Naive thymus-derived CD8-positive, alpha-beta T cell (primary cell): ENCODE measurements at places on chromosomes 3 and 15. TPM values are rescaled to one million over a fixed set of nuclear protein-coding genes. Genes with fewer than 3 reads are reported as not detected.

Gene ZDHHC23
- 6.4 TPM for total RNA-seq

Gene MRPL3
- total RNA-seq, result 59.8 TPM

Gene IGSF10
- total RNA-seq, result not detected

Gene ESYT3
- total RNA-seq, result 0.39 TPM

Gene GRAMD1C
- 0.82 TPM for total RNA-seq

GRCh38 chr15:78265137-78265460 lies 737 bp downstream of the DNAJA4 start:
- peak overlapping the region; percentile 92 for H3K4me3 ChIP-seq
- H3K27me3 ChIP-seq, result no peaks in the 10 kb centered on the region
- peaks cover 35% of the 10 kb centered on the region for H3K4me1 ChIP-seq
- no peaks in the 10 kb centered on the region for H3K36me3 ChIP-seq
- H3K27ac ChIP-seq, result peak overlapping the region; percentile 95
- DNase-seq, result no peak

GRCh38 chr3:107523539-107524325 lies 970 bp downstream of the BBX start:
- peaks cover 32% of the 10 kb centered on the region for H3K4me1 ChIP-seq
- H3K36me3 ChIP-seq, result peaks cover 26% of the 10 kb centered on the region
- peak overlapping the region; percentile 96 for H3K27ac ChIP-seq
- peak overlapping the region; percentile 99 for H3K4me3 ChIP-seq

- H3K27ac ChIP-seq, result no peak overlapping the region
- H3K27me3 ChIP-seq, result peaks cover 2% of the 10 kb centered on the region
- H3K4me1 ChIP-seq, result peaks cover 3% of the 10 kb centered on the region
- DNase-seq, result no peak
- H3K36me3 ChIP-seq, result no peaks in the 10 kb centered on the region
- H3K4me3 ChIP-seq, result no peak overlapping the region
Observed at GRCh38 chr15:49064884-49065283, 18.6 kb upstream of the SECISBP2L start.

DNA sequence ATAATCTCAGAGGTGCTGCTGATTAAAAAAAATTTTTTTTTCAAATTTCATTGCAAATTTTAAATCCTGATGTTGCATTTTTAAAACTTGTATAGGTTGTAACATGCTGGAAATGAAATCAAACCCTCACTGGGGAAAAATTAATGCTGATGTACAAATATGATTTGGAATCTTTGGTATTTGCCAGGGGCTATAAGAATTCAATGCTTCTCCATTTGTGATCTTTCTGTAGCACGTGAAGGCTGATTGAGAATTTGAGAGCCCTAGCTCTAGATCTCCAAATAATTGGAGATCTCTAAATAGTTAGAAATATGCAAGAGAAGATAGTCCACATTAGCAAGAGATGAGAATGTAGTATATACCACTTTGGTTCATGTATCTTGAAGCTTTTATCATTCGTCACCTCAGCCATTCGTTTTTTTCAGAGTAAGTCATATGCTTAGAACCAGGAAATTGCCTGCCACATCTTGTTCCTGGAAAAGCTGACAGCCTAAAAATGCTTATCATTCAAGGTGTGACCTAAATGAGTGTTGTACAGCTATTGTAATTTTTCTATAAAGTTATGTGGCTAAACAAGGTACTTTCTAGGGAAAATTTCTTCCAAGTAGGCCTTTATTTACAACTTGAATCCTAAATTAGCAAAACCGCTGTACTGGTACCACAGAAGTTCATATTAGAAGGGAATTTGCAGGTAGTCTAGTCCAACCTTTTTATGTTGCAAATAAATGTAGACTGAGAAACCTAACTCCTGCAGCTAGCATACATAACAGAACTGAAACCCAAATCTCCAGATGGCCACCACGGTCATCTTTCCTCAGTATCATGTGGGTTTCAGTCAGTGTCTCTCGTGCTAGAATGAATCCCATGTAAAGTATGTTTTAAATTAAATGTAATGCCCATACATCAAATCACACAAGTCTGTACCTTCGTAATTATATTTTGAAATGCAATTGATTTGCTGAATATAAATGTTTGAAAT lies 48.5 kb downstream of the FNDC3B start:
- H3K4me1 ChIP-seq, result peaks cover 20% of the 10 kb centered on the region
- H3K27me3 ChIP-seq, result no peaks in the 10 kb centered on the region

GRCh38 chr15:85607842-85608241 lies 186.9 kb downstream of the KLHL25 start:
- peak overlapping the region; percentile 50 for H3K27ac ChIP-seq
- peaks cover 25% of the 10 kb centered on the region for H3K4me1 ChIP-seq

GRCh38 chr3:86929046-86929445 lies 61.9 kb downstream of the VGLL3 start:
- no peak overlapping the region for H3K27ac ChIP-seq
- no peaks in the 10 kb centered on the region for H3K36me3 ChIP-seq
- H3K4me1 ChIP-seq, result no peaks in the 10 kb centered on the region
- H3K27me3 ChIP-seq, result no peaks in the 10 kb centered on the region
- DNase-seq, result no peak
- no peak overlapping the region for H3K4me3 ChIP-seq

DNA sequence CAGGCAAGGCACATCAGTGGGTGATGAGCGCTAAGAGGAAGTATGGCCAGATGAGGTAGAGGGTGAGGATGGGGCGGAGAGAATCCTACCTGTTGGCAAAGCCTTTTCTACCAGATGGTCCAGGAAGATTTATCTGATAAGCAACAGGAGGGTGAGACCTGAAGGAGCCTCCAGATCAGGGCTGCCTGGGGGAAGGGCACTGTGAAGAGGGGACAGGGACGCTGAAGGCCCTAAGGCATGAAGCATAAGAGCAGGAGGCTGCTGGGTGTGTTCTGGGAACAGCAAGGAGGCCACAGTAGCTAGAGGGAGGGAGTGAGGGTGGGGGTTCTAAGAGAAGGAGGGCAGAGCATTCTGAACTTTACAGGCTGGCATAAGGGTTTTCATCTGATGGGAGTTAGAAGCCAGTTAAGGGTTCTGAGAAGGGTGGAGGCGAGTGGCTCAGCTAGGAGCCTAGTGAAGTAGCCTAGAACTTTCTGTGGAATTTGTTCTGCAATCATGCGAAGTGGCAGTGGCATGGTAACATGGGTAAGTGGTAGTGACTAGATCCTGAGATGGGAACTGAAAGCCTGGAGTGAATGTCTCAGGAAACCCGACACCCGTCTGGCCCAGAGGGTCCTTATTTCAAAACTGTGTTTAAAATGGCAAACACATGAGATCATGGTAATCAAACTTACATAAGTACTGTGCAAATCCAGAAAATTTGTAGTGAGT lies 29.9 kb downstream of the CGNL1 start:
- H3K4me3 ChIP-seq, result no peak overlapping the region
- peaks cover 3% of the 10 kb centered on the region for H3K27me3 ChIP-seq
- H3K4me1 ChIP-seq, result peaks cover 1% of the 10 kb centered on the region

DNA sequence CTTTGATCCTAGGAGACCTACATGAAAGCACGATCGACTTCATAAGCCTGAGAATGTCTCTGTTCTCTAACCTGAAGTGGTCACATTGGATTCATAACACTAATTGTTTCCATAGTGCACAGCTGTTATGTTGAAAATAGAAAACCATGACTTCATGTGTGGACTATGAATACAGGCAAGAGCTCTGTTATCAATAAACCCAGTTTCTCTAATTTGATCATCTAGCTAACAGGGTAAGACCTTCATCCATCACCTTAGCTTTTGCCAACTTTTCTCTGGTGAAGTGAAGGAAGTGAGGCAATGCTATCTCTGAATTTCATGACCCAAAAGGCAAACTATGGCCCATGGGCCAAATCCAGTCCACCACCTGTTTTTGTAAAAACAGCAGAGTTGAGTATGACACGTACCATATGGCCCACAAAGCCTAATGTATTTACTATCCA lies 27.2 kb downstream of the ABI3BP start:
- no peak for DNase-seq
- no peaks in the 10 kb centered on the region for H3K36me3 ChIP-seq
- H3K27ac ChIP-seq, result no peak overlapping the region

DNA sequence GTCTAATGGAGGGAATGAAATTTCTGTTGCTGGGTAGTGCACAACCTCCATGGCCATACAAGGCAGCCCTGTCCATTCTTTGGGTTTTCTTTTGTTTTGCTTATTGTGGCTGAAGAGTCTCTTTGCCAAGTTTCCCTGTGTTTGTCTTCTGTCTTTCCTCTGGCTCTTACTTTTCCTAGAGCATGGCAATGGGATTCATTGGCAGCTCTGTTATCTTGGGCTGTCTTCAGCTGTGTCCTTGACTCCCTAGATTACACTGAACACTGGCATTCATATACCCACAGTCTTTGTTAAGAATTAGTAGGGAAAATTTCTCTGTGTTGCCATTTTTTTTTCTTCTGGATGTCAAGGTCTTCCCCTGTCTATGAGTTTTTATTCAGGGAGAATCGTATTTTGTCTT lies 16.1 kb upstream of the DCBLD2 start:
- no peak overlapping the region for H3K4me3 ChIP-seq
- peaks cover 8% of the 10 kb centered on the region for H3K27me3 ChIP-seq
- H3K36me3 ChIP-seq, result no peaks in the 10 kb centered on the region
- H3K27ac ChIP-seq, result no peak overlapping the region
- H3K4me1 ChIP-seq, result no peaks in the 10 kb centered on the region
- DNase-seq, result no peak

DNA sequence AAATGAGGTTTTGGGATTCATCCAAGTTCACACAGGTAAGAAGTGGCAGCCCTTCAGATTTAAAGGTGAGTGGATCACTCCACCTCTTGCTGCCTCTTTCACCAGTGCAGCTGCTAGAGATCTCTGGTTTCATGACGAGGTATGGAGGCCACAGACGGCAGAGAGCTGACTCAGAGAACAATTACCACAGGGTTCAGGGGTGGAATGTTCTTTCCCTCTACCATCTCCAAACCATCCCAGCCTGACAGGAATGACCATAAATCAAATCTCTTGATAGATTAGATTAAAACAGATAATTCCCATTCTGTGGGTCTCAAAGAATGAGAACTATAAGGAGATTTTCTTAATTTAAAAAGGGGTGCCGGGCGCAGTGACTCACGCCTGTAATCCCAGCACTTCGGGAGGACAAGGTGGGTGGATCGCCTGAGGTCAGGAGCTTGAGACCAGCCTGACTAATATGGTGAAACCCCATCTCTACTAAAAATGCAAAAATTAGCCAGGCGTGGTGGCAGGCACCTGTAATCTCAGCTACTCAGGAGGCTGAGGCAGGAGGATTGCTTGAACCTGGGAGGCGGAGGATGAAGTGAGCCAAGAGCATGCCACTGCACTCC lies 174.2 kb upstream of the ATP11B start:
- no peaks in the 10 kb centered on the region for H3K4me1 ChIP-seq
- H3K27ac ChIP-seq, result no peak overlapping the region
- no peak for DNase-seq
- no peak overlapping the region for H3K4me3 ChIP-seq
- H3K27me3 ChIP-seq, result peaks cover 27% of the 10 kb centered on the region

- H3K27me3 ChIP-seq, result peaks cover 34% of the 10 kb centered on the region
- no peak overlapping the region for H3K27ac ChIP-seq
- no peaks in the 10 kb centered on the region for H3K36me3 ChIP-seq
- DNase-seq, result no peak
- peaks cover 6% of the 10 kb centered on the region for H3K4me1 ChIP-seq
Observed at GRCh38 chr3:190318666-190319065, 3.6 kb downstream of the CLDN1 start.

- DNase-seq, result no peak
- H3K27me3 ChIP-seq, result peaks cover 1% of the 10 kb centered on the region
- no peak overlapping the region for H3K27ac ChIP-seq
- no peaks in the 10 kb centered on the region for H3K4me1 ChIP-seq
- no peak overlapping the region for H3K4me3 ChIP-seq
- no peaks in the 10 kb centered on the region for H3K36me3 ChIP-seq
Observed at GRCh38 chr15:40125950-40126349, 17.3 kb upstream of the BMF start.
